ENCODE measurements at places on chromosomes 16 and 17.

DNA sequence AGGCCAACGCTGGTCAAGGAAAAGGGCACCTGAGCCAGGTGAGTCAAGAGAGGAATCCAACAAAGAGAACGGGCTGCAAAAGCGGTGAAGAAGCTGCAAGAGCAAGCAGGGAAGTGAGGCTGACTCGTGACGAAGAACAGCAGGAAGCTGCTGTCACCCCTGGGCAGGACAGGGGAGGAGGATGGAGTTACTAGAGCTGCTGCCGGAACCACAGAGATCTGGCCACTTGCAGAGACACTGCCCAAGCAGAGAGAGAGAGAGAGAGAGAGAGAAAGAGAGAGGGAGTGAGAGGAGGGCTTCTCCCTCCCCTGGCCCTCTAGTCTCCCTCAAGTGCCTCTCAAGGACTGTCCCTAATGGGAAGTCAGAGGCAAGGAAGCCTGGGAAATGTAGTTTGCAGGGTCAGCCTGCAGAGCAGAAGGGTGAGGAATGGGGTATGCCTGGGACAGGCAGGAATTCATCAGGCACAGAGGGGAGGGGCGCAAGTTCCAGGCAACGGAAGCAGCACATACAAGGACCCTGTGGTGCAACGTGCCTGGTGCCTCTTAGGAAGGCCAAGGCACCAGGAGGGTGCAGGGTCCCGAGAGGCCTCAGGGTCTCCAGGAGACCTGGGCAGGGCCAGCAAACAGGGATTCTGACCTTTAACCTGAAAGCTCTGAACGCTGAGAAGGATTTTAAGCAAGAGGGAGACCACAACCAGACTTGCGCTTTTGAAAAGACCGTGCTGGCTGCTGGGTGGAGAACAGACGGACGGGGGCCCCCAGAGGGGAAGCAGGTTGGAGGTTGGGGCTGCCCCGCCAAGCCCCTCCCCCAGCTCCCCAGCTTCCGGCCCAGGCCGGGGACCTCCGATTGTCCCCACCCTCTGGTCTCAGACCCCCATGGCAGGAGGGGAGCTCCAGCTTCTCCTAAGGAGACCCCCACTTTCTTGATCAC lies 45.8 kb upstream of the CIBAR2 start:
- no peak for DNase-seq

- DNase-seq: no peak
Observed at GRCh38 chr17:49447628-49448302, 33.1 kb upstream of the PHB1 start.

- no peak for DNase-seq
Observed at GRCh38 chr16:28297308-28297707, 5.0 kb downstream of the SBK1 start.

DNA sequence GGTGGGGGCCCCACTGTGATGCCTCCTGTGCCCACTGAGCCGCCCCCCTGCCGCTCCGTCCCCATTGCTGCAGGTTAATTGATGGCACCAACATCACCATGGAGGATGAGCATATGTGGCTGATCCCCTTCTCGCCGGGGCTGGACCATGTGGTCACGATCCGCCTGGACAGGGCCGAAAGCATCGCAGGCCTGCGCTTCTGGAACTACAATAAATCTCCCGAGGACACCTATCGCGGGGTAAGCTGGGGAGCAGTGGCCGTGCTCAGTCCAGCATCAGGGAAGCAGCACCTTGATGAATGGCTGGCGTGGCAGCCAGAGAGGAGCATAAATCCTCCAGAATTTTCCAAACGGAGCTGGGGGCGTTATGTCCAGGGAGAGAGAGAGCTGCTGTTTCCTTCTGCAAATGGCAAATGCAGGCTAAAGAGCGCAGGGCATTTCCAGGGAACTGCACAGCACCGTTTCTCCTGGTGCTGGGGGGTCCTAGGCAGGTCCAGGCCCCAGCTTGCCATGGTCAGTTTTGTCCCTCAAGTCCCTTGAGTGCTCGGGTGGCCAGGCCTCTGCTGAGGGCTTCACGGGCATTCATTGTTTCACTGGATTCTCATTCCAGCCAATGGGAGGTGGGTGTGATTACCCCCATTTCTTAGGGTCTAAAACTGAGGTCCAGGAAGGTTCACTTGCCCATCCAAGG lies 216.4 kb downstream of the KATNIP start:
- no peak for DNase-seq

- no peak for DNase-seq
Observed at GRCh38 chr17:28113269-28113668, 70.8 kb downstream of the NLK start.
